ENCODE measurements at places on chromosomes 2 and 18. TPM values are rescaled to one million over a fixed set of nuclear protein-coding genes. Genes with fewer than 3 reads are reported as not detected.

DNA sequence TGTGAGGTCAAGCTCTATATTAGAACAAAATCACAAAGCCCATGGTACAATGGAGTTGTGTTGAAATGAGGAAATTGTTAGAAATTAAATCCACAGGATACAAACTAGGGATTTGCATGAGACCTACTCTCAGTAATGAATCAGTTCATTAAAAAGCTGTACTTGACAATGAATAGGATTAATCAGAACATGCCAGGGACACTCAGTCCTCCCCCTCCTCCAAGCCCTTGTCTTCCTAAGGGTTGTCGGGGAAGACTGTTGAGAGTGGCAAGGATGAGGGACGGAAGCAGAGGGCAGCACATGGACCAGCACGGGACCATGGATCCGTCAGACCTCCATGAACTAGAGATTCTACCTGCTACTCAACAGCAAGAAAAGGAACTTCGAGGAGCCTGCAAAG is 39.8 kb downstream of the SPRED2 start:
- DNase-seq: no peak

- DNase-seq: no peak
Measured at GRCh38 chr2:239378918-239379640, 21.7 kb downstream of the HDAC4 start.

DNA sequence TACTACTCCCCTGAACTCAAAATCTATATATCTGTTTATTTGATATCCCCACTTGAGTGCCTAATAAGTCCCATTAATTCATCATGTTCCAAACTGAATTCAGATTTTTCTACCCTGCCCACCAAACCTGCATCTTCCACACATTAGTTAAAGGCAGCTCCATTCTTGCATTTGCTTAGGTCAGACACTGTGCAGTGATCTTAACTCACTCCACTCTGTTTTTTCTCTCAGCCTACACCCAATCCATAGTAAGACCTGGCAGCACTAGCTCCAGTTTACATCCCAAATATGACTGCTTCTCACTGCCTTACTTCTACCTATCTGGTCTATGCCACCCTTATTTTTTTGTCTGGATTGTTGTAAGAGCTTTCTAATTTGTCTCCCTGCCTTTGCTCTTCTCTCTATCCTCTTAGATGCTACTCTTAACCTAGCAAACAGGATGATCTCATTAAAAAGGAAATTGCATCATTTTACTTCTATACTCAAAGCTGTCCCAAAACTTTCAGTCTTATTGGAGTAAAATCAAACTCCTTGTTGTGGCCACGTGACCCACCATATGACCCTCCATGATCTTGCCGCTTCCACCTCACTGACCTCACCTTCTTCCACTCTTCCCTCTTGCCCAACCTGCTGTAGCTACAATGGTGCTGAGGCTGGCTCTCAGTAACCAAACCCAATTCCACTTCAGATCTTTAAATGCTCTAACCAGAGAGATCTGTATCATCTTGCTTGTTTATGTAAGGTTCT is 274.9 kb upstream of the FANCL start:
- no peak for DNase-seq

DNA sequence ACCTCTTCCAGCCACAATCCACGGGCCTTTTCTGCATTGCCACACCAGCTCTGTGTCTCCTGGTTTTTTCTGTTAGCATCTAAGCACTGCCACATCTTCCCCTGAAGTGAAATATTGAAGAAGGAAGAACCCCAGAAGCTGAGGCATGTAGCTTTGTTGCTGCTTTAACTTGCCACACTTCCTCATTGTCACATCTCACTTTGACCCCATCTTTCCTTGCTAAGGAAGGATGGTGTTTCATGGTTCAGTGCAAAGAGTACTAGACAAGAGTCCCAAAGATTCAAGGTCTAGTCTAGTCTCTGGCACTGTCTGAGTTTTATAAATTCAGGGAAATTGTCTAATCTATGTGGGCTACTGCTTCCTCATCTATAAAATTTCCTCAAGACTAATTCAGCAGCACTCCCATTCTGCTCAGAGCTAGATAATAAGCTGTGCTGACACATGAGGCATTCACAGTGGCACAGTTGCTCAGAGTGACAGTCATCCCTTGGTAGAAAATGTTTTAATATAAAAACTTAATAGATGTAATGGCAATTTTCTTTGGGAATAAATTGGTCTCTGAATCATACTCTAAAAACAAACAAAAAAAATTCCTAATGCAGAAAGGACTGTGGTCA is 483.0 kb upstream of the ID2 start:
- no peak for DNase-seq

GRCh38 chr2:86610871-86611270 is 12.8 kb downstream of the RNF103 start:
- DNase-seq: no peak

- DNase-seq: no peak
Measured at GRCh38 chr2:106857882-106858478, 28.0 kb downstream of the ST6GAL2 start.

- no peak for DNase-seq
Measured at GRCh38 chr2:153823880-153824279, 47.8 kb upstream of the GALNT13 start.

RIT2 gene
- not detected for polyA plus RNA-seq

Measured in stomach (tissue), 19 donors.